ENCODE measurements at places on chromosomes 11 and 22.

GRCh38 chr11:8329847-8330361, 66.2 kb upstream of the LMO1 start:
- DNase-seq: no peak

DNA sequence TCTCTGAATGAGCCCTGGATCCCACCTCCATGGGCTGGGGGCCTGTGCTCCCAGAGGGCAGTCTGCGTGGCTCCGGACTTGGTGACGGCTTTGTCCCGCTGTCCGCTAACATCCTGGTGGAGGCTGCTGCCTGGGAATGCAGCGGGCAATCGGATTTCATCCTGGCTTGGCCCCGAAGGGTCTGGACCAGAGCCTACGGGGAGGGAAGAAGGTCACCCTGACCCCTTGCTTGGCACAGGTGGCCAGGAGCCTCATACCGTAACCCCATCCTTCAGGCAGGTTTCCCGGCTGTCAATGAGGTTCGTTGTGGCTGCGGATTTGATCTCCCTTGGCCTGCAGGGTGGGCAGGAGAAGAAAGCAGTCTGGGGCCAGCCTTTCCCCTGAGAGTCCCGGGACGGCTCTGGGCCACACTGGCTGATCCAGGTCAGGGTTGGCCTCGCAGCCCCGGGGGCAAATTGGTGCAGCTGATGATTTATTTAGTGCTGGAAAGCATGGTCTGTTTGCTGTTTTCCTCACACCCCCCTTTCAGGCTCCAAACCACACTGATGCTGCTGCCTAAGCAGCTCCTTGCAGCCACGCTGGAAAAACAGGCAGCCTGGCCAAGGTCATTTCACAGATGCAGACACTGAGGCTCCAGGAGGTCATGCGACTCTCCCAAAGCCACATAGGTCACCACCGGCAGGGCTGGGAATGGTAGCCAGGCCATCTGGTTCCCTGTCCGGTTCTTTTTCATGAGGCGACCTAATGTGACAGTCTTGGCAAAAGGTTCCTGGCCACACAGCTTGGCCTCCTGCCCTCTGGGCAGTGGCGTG, 15.0 kb downstream of the PRDM11 start:
- DNase-seq: no peak

DNA sequence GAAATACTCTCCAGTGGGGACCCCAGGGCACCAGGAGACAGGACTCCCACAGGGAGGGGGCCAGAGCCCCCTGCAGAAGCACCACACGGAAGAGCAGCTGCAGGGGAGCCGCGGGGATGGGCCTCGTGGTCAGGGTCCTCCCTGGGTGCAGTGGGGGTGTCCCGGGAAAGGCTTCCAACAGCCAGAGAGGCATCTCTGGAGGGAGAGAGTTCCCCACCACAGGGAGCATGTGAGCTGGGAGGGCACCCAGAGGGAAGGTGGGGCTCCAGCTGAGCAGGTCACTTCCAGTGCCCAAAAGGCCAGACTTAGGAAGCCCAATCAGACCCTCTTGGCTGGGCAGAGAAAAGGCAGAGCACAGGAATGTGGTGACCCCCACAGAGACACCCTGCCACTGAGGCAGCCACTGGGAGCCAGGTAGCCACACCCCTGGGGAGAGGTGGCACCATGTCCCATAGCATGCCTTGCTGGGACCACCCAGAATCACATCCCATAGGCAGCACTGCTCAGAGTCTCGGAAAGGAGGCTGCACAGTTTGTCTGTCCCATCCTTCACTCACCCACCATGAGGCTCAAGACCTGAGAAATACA, 49.9 kb upstream of the LMO1 start:
- DNase-seq: no peak

- DNase-seq: no peak
Observed at GRCh38 chr22:42156121-42156520, 25.5 kb upstream of the CYP2D6 start.

DNA sequence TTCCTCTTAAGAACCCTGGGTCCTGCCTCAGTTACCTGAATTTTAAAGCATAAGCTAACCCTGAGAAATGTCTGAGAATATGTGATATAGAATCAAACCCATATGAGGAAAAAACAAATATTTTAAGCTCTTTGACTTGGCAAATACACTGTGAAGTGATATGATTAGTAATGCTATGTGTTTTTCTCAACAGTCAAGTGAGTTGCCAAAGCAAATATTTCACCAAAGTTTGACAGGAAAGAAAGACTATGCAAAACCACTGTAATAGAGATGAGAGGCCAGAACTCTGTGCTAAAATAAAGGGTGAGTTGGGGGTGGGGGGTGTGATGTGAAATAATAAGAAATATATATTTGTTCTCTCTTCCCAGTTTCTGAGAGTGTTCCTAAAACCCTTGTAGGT, 613.5 kb upstream of the CCDC179 start:
- no peak for DNase-seq

- DNase-seq: no peak
Observed at GRCh38 chr22:40463683-40464082, 93.3 kb downstream of the SGSM3 start.

- DNase-seq: no peak
Observed at GRCh38 chr11:57303990-57304579, 20.7 kb downstream of the TNKS1BP1 start.

GRCh38 chr22:36068776-36069344, 40.2 kb upstream of the RBFOX2 start:
- no peak for DNase-seq

GRCh38 chr11:13927481-13927880, 35.0 kb upstream of the SPON1 start:
- no peak for DNase-seq

DNA sequence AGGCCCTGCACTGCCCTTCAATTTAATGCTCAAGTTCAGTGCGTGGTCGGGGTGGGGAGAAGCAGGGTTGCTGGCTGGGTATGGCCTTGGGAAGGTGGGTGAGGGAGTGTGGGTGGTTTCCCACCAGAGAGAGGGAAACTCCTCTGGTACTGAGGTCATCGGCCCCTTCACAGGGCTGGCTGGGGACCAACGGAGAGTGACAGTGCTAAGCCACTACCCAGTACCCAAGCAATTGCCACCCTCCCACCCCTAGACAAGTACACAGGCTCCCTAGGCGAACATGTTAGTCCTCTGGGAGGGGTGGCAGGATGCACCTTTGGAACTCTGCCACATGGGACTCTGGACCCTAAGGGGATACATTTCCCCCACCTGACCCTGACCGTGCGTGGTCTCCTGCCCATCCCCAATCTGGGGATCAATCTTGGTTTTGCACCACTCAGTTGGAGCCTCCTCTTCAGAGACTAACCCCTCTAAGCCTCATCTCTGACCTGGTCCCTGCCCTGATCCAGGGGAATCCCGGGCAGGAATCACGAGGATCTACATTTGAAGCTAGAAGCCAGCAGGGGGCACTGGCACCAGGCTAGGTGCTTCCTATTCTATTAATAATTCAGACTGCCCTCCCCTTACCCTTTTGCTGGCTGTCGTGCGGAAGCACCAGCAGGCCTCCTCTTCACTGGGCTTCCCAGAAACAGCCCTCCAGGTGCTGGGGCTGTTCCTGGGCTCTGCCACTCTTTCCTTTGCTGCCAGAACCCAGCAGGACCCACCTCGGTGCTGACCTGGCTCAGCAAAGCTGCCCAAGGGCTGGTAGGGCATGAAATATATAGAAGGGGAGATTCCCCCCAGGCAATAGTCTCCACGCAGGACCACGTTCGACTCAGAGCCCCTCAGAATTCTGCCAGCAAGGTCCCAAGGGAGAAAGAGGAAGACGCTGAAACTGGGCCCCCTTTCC, 377.7 kb downstream of the TENM4 start:
- DNase-seq: no peak

GRCh38 chr11:19597206-19597605, 115.4 kb upstream of the NAV2 start:
- peak; percentile 44 for DNase-seq

DNA sequence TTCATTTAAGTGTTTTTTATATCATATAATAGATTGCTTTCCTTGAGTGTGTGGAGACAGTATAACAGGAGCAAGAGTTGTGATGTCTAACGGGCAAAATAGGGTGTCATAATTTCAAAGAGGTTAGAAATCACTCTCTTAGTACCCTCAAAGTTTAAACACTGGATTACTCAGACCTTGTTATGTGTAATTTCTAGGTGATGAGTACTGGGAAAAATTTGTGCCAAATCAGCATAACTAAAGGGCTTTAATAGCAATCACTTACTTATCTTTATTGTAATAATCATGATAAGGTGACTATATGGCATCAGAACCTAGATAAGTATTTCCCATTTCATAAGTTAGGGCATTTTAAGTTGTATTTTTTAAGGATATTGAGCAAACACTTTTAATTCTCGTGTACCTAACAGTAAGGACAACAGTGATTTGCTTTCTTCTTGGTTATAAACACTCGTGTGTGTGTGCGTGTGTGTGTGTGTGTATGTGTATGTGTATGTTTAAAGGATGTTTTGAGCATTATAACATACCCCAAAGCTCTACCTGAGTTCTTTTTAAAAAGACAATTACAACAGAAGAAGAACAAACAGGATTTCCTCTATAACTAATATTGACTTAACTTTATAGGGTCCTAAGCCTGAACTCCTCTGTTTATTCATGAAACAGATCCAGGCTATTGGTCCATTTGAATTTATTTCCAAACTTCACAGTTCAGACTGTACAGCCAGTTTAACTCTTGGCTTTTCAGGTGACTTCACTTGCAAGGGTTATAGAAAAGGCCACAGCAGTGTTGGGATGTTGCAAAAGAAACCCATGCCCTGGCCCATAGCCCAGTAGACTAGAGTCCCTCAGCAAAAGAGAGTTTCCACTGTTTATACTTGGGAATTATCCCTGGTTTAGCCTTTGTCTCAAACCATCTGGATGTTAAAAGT, 23.7 kb upstream of the PDE3B start:
- DNase-seq: no peak

DNA sequence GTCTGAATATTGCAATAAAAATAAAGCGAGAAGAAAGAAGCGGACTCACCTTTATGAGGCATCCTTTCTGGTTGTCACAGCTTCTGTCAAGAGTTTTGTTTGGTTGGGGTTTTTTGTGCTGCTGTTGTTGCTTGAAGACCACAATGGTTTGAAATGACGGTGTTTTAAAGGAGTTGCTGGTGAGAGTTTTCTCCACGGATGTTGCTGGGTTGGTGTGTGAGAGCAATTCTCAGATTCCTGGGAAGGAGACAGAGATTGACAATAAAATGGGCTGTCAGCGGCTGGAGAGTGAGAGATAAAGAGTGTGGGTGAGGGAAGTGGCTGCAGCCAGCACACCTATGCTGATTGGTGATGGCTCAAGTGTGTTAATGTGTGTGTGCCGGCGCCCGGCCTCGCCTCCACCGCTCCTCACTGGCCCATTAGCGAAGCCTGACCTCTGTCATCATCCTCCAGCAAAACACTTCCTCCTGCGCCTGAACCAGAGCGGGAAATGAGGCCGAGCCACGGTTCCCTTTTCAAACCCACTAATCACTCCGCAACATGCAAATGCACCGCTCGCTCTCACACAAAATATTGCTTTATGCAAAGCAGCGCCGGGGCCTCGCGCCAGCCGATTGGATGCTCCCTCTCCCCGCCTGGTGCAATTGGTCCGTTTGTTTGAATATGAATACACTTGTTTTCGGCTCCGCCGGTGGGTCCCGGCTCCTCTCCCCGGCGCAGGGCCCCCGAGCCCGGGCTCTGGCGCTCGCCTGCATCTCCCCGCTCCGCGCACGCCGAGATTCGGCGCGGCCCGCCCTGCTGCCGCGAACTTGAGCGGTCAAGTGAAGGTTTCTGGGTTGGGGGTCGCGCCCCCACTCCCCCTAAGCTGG, at the start of gene PAX6:
PAX6 (minus strand) TSS at position 544 of the 869 bp plus-strand sequence. CDS start 4,911 bp downstream, outside the sequence.
- DNase-seq: peak; percentile 31

GRCh38 chr22:49924113-49924833, 5.8 kb downstream of the CRELD2 start:
- DNase-seq: no peak

GRCh38 chr11:126165311-126165720, 46.1 kb downstream of the RPUSD4 start:
- no peak for DNase-seq

GRCh38 chr11:69010964-69011623, 2.0 kb downstream of the MRGPRF start:
- DNase-seq: peak; percentile 10

GRCh38 chr11:13535819-13536218, 40.0 kb upstream of the PTH start:
- no peak for DNase-seq
